ENCODE measurements at places on chromosomes 4 and X.

GRCh38 chr4:39706334-39706733 lies 8.4 kb downstream of the UBE2K start:
- no peak for DNase-seq

DNA sequence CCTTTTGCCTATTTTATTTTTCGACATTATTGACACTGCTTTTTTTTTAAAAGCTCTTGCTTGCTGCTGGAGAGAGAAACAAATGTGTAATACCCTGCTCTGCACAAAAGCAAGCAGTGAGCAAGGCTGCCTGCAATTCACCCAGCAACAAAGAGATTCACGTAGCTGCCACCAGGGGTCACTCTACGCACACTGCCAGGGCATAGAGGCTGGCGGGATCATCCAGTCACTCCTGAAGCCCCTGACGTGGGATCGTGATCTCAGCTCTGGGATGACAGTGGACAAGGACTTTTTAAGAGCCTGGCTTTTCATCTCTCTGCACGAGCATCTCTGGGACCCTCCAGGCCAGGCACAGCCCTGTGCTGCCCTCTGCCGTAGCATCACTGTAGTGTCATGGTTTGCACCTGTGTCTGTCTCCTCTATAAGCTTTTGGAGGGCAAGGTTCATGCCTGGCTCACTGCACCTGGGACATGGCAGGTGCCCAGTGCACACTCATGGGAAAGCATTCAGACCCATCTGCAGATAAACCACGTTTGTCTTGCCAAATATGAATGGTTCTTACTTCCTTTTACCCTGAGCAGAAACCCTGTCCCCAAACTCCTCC lies 19.8 kb downstream of the C4orf50 start:
- DNase-seq, result peak; percentile 7

GRCh38 chr4:188552741-188553275 lies 413.6 kb downstream of the TRIML1 start:
- DNase-seq, result no peak

DNA sequence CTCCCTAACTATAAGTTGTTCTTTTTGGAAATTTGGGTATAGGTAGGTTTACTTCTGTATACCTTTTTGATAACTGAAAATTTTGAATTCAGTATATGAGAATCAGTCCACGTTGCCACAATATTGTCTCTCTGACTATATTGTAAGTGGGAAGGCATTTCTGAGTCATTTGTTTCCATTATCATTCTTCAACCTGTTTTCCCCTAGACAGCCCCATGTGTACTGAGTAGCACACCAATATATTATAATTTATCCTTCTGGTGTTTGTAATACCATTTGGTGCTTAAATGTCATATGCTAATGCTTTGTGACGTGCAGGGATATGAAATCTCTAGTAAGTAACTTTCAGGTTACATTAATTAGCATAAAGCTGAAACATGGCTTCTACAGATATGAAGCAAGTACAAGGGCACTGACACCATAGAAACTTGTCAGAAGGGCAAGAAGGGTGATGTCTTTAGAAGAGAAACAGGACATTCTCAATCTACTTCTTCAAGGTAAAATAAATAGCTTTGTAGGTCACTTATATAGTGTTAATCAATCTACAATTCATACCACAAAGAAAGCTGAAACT lies 27.7 kb downstream of the PAK3 start:
- DNase-seq, result no peak
